SK-N-SH (cell line): ENCODE measurements at places on chromosomes 16 and 17.
A peak's percentile ranks its signal among the peaks of the same experiment; 100 is the strongest.

GRCh38 chr17:73588891-73589290 is 55.4 kb downstream of the SDK2 start:
- H3K4me3 ChIP-seq = no peak overlapping the region
- peaks cover 37% of the 10 kb centered on the region for H3K4me1 ChIP-seq
- DNase-seq = no peak
- no peak overlapping the region for H3K27ac ChIP-seq
- no peaks in the 10 kb centered on the region for H3K36me3 ChIP-seq
- H3K27me3 ChIP-seq = no peaks in the 10 kb centered on the region

GRCh38 chr16:86919578-86920305 is 341.4 kb downstream of the FOXL1 start:
- no peaks in the 10 kb centered on the region for H3K4me1 ChIP-seq
- no peak for DNase-seq
- H3K27me3 ChIP-seq = no peaks in the 10 kb centered on the region
- no peak overlapping the region for H3K27ac ChIP-seq

DNA sequence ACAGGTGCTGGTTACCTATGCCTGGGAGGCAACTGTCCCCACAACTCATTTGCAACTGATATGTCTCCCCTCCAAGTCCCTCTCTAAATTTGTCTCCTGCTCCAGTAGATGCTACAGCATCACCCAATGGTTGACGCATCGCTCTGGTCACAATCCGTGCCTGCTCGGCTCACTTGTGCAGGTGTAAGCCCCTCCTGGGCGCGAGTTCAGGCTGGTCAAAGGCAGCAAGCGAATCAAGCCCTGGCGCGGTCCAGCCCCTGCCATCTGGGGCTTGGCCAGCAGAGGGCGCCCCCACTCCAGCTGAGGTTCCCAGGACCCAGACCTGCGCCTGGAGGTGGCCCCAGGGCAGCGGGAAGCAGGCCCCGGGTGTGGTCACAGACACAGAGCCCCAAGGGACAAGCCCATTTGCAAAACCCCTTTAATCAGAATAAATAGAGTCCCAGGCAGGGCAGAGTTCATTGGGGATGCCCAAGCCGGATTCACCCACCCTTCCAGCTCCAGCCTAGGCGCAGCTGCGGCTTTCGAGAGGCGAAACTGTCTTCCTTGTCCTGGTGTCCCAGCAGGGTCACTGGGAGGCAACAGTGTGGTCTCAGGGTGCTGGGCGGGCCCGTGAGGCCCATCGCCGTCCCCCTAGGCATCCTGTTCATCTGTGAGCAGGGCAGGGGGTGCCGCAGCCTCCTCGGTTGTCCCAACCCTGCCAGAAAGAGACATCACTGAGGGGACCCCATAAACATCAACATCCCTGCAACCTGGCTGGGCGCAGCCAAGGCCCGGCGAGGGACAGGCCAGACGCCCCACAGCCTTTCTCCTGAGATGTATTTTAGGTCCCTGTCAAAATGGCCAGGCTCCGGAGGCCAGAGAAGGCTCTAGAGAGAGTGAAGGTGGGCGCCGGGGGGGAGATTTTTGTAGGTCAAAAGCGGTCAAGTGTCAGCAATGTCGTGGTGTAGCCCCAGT is 15.8 kb downstream of the TMC6 start:
- DNase-seq = peak; percentile 98
- H3K27ac ChIP-seq = no peak overlapping the region
- H3K4me1 ChIP-seq = peaks cover 15% of the 10 kb centered on the region; the same call in 1 of the 2 replicates
- H3K36me3 ChIP-seq = no peaks in the 10 kb centered on the region
- H3K27me3 ChIP-seq = 0 out of 2 replicates have a peak, but pooled peaks cover 6% of the 10 kb centered on the region
- H3K4me3 ChIP-seq = no peak overlapping the region

- no peak for DNase-seq
- H3K27ac ChIP-seq = no peak overlapping the region
- no peaks in the 10 kb centered on the region for H3K4me1 ChIP-seq
- H3K36me3 ChIP-seq = no peaks in the 10 kb centered on the region
- no peaks in the 10 kb centered on the region for H3K27me3 ChIP-seq
These were observed 778.6 kb downstream of the KCNJ2 start for GRCh38 chr17:70947636-70948565.

DNA sequence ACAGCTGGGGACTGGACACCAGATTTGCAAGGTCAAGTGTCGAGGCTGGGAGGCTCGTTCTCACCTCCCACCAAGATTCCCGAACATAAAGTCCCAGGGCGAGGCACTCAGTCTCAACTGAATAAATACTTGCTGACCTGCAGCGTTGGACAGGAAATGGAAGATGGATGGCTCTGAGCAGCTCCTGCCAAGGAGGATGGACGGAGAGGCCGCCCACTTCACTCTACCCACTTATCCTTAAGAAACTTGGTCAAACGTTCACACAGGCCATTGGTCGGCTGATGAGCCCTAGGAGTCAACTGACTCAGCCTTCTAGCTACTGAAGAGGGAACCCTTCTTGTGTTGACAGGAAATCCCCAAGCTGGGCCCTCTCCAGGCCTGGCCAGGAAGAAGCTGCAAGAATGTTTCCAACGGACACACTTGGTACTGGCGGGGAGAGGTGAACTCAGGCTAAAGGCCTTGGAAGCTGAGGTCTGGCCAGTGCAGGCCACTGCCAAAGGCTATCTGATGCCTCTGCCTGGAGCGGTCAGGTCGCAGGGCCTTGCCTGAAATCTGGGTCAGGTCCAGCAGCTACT is 50.0 kb downstream of the VAC14 start:
- no peaks in the 10 kb centered on the region for H3K36me3 ChIP-seq
- peaks cover 32% of the 10 kb centered on the region; the same call in 1 of the 2 replicates for H3K4me1 ChIP-seq
- H3K27ac ChIP-seq = no peak overlapping the region
- no peaks in the 10 kb centered on the region for H3K27me3 ChIP-seq
- H3K4me3 ChIP-seq = no peak overlapping the region

GRCh38 chr16:15573274-15573895 is 69.6 kb downstream of the MARF1 start:
- no peak for DNase-seq
- no peak overlapping the region for H3K4me3 ChIP-seq
- no peak overlapping the region for H3K27ac ChIP-seq
- no peaks in the 10 kb centered on the region for H3K36me3 ChIP-seq

DNA sequence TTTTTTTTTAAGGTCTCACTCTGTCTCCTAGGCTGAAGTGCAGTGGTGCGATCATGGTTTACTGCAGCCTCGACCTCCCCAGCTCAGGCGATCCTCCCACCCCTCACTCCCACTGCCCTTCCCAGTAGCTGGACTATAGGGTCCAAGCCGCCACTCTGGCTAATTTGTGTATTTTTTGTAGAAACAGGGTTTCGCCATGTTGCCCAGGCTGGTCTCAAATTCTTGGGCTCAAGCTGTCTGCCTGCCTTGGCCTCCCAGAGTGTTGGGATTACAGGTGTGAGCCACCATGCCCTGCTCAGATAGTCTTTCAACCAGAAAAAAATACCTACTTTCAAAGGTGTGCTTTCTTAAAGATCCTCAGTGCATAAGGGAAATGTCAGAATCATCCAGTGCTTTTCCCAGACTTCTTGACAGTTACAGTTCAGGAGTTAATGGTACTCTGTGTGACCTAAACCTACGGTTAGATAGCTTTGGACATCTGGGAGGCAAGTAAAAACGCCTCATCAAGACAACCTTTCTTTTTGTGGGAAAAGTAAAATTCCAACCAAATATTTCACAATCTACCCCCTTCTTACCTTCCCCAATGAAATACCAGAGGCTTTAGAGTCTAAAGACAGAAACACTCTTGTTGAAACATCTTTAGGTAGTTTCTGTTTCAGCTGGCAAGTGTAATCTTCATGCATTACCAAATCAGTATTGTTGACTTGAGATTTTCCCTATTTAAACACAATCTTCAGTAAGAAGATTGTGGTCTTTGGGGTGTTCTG is 6.8 kb downstream of the RSPRY1 start:
- H3K4me1 ChIP-seq = peaks cover 44% of the 10 kb centered on the region
- H3K27me3 ChIP-seq = no peaks in the 10 kb centered on the region
- no peak for DNase-seq
- peaks cover 7% of the 10 kb centered on the region for H3K36me3 ChIP-seq
- peak overlapping the region; percentile 98 for H3K27ac ChIP-seq
- no peak overlapping the region for H3K4me3 ChIP-seq

GRCh38 chr17:36697903-36698530 is 96.6 kb downstream of the MRM1 start:
- no peaks in the 10 kb centered on the region for H3K4me1 ChIP-seq
- H3K4me3 ChIP-seq = no peak overlapping the region
- H3K36me3 ChIP-seq = no peaks in the 10 kb centered on the region
- H3K27me3 ChIP-seq = no peaks in the 10 kb centered on the region
- DNase-seq = no peak
- H3K27ac ChIP-seq = no peak overlapping the region

DNA sequence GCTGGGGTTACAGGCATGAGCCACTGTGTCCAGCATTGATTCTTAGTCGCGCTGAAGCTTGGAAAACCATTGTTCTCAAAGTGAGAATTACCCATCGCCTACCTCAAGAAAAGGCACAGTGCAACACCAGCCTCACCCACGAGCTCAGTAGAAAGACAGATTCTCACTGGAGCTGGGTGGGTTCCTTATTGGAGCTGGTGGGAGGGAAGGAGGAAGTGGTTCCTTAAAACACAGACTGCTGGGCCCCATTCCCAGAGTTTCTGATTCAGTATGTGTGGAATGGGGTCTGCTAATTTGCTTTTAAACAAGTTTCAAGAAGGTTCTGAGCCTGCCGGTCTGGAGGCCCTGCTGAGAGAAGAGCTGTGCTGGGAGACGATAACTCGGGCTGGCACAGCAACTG is 264.7 kb downstream of the ENGASE start:
- no peaks in the 10 kb centered on the region for H3K4me1 ChIP-seq
- H3K27me3 ChIP-seq = no peaks in the 10 kb centered on the region; the same call in 1 of the 2 replicates
- H3K36me3 ChIP-seq = no peaks in the 10 kb centered on the region
- H3K27ac ChIP-seq = no peak overlapping the region
- no peak overlapping the region for H3K4me3 ChIP-seq

- H3K4me1 ChIP-seq = no peaks in the 10 kb centered on the region
- peak overlapping the region; percentile 40; the same call in 1 of the 2 replicates for H3K27ac ChIP-seq
- peaks cover 15% of the 10 kb centered on the region; the same call in 1 of the 2 replicates for H3K36me3 ChIP-seq
- DNase-seq = peak; percentile 59
- no peaks in the 10 kb centered on the region for H3K27me3 ChIP-seq
These were observed 87.8 kb upstream of the NOL11 start for GRCh38 chr17:67629971-67630320.

GRCh38 chr17:35022536-35023063 is 40.9 kb downstream of the RFFL start:
- H3K4me3 ChIP-seq = no peak overlapping the region
- peaks cover 23% of the 10 kb centered on the region for H3K4me1 ChIP-seq
- peaks cover 10% of the 10 kb centered on the region for H3K36me3 ChIP-seq
- no peak for DNase-seq
- H3K27me3 ChIP-seq = no peaks in the 10 kb centered on the region

GRCh38 chr17:82603981-82604448 is 44.2 kb downstream of the WDR45B start:
- no peaks in the 10 kb centered on the region; the same call in 1 of the 2 replicates for H3K4me1 ChIP-seq
- no peaks in the 10 kb centered on the region for H3K27me3 ChIP-seq
- peaks cover 68% of the 10 kb centered on the region for H3K36me3 ChIP-seq
- H3K27ac ChIP-seq = no peak overlapping the region
- H3K4me3 ChIP-seq = no peak overlapping the region
- peak; percentile 37 for DNase-seq

- H3K4me1 ChIP-seq = peaks cover 14% of the 10 kb centered on the region; the same call in 1 of the 2 replicates
- no peaks in the 10 kb centered on the region for H3K27me3 ChIP-seq
- no peaks in the 10 kb centered on the region for H3K36me3 ChIP-seq
- peak overlapping the region; percentile 50; the same call in 1 of the 2 replicates for H3K4me3 ChIP-seq
These were observed 19.9 kb upstream of the JPH3 start for GRCh38 chr16:87582216-87582965.

DNA sequence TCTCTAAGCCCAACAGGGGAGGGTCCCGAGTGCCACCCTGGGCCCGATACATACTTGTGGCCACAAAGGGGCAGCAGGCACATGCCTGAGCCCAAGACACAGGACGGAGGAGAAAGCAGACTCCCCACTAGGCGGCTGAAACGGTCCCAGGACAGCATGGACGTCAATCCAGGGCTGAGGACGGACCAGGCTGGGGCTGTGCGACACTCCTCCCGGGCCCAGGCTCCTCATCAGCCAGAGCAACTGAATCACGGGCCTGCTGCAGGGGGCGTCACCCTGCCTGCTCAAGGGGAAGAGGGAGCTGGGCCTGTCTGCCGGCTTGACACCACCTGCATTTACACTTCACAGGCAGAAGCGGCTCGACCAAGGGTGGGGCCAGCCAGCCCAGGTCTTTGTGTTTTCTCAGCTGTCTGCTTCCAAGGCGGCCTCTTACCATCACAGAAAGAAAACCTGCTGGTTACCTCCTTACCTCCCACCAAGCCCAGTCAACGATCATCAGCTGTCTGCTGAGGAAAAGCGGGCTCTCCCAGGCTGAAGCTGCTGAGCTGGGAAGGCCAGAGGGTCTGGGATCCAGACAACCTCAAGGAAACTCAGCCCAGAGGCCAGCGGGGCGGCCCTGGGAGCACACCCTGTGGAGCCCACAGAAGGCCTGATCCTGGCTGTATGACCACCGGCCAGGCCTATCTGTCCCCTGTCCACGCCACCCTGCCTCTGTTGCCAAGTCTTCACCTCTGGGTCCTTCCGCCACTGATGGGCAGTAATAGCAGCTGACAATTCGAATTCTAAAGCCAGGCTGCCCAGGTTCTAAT is 26.4 kb downstream of the KIFC3 start:
- no peak overlapping the region for H3K4me3 ChIP-seq
- no peak overlapping the region for H3K27ac ChIP-seq
- H3K36me3 ChIP-seq = peaks cover 2% of the 10 kb centered on the region; the same call in 1 of the 2 replicates
- DNase-seq = peak; percentile 58

DNA sequence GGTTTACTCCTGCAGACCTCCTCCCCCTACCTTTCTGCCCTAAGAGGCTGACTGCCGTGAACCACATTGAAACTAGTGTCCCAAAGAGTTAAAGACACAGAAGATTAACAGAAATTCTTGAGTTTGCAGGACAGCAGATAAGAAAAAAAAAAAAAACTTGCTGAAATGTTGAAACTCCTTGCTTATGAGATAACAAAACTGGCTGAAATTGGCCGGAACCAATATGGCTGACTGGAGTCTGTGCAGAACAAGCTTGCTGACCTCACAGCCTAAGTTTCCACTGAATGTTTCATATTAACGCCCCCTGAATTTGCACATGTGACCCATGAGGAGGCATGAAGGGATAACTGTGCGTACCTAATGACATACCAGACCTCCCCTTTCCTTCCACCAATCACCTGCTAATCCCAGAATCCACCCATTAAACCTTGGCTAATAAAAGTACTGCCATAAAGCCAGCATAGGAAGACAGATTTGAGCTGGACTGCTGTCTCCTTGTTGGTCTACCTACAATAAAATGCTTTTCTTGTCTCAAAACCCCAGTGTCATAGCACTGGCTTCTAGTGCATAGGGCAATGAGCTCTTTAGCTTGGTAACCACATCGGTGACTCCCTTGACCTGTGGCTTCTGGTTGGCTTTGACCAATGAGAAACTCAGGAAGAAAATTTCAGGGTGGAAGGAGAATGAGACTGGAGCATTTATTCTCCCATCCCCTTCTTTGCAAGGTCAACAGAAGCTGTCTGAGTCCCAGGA is 80.1 kb downstream of the PMP22 start:
- DNase-seq = no peak
- no peak overlapping the region for H3K27ac ChIP-seq
